A673 (cell line): ENCODE measurements at places on chromosomes 5 and 9.

- H3K27me3 ChIP-seq: no peaks in the 10 kb centered on the region
- H3K27ac ChIP-seq: no peak overlapping the region
- H3K4me3 ChIP-seq: no peak overlapping the region
- no peaks in the 10 kb centered on the region for H3K4me1 ChIP-seq
- no peak for DNase-seq
Observed at GRCh38 chr5:133825631-133826289, 142.7 kb downstream of the C5orf15 start.

- no peak overlapping the region for H3K4me3 ChIP-seq
- no peak overlapping the region for H3K27ac ChIP-seq
- H3K36me3 ChIP-seq: no peaks in the 10 kb centered on the region
- DNase-seq: no peak
- H3K27me3 ChIP-seq: no peaks in the 10 kb centered on the region
Observed at GRCh38 chr5:39414426-39414825, 10.4 kb downstream of the DAB2 start.

- H3K4me1 ChIP-seq: no peaks in the 10 kb centered on the region
- no peaks in the 10 kb centered on the region for H3K36me3 ChIP-seq
- H3K27me3 ChIP-seq: no peaks in the 10 kb centered on the region
- no peak overlapping the region for H3K4me3 ChIP-seq
- no peak overlapping the region for H3K27ac ChIP-seq
Observed at GRCh38 chr5:154329062-154329461, 116.7 kb upstream of the SAP30L start.

GRCh38 chr9:113973963-113974413 lies 97.9 kb downstream of the ZNF618 start:
- H3K27me3 ChIP-seq: no peaks in the 10 kb centered on the region
- H3K4me3 ChIP-seq: no peak overlapping the region
- DNase-seq: no peak
- H3K36me3 ChIP-seq: peaks cover 11% of the 10 kb centered on the region

- no peak for DNase-seq
- H3K4me1 ChIP-seq: no peaks in the 10 kb centered on the region
- no peaks in the 10 kb centered on the region for H3K36me3 ChIP-seq
- no peak overlapping the region for H3K27ac ChIP-seq
- H3K27me3 ChIP-seq: no peaks in the 10 kb centered on the region
- H3K4me3 ChIP-seq: no peak overlapping the region
Observed at GRCh38 chr9:38375572-38375963, 16.9 kb upstream of the ALDH1B1 start.

DNA sequence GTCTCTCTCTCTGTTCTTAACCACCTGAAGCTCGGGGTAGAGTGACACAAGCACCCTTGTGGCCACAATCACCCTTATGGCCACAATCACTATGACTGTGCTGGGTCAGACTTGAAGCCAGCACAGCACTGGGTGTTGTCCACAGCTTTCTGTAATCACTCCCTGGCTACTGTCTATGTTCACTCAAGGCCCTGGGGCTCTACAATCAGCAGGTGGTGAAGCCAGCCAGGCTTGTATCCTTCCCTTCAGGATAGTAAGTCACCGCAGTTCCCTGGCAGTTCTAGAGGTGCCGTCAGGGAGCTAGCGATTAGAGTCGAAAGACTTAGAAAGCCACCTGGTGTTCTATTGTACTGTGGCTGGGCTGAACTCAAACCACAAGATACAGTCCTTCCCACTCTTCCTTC lies 44.2 kb downstream of the GDA start:
- no peak overlapping the region for H3K4me3 ChIP-seq
- H3K4me1 ChIP-seq: no peaks in the 10 kb centered on the region
- H3K27me3 ChIP-seq: no peaks in the 10 kb centered on the region
- DNase-seq: peak; percentile 5
- H3K36me3 ChIP-seq: no peaks in the 10 kb centered on the region
- no peak overlapping the region for H3K27ac ChIP-seq

DNA sequence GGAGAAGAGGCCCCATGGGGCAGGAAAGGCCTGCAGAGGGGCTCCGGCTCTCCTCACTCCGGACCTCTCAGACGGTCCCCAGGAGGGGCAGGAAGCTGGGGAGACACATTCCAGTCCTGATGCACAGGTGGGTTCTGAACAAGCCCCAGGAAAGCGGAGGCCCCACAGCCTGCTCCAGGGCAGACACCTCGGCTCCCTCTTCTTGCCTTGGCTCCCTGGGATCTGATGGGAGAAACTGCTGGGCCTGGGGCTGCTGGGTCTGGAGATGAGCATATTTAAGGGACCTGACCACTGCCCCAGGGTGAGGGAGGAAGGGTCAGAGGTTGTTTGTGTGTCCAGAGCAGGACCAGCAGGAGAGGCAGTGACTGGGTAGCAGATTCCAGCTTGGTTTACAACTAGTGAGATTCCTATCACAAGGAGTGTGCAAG lies 1.2 kb downstream of the CORO2A start:
- no peak for DNase-seq
- no peak overlapping the region for H3K27ac ChIP-seq
- H3K4me3 ChIP-seq: no peak overlapping the region
- no peaks in the 10 kb centered on the region for H3K36me3 ChIP-seq

DNA sequence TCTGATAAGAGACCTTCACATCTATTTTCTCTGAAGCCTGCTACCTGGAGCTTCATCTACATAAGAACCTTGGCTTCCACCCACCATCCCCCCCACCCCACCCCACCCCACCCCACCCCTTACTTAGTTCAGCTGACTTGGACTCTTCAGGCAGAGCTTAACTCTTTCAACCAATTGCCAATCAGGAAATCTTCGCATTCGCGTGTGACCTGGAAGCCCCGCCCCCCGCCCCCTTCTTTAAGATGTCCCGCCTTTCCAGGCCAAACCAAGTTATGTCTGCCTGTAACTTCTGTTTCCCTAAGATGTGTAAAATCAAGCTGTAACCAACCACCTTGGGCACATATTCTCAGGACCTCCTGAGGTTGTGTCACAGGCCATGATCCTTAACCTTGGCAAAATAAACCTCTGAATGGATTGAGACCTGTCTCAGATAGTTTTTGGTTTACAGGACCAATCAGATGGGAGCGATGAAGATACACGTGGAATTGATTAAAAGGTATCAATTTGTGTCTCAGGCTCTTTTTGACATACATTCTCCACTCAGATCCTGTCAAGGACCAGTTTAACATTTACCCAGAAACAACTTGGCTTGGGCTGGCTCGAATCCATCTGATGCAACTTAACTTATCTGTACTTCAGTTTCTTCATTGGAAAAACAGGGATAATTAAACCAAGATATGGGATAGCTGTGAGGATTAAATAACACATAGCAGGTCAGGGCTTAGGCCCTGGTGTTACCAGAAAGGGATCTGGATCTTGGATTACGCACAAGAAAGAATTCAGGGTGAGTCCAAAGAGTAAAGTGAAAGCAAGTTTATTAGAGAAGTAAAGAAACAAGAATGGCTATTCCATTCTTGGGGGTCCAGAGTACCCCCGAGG lies 43.6 kb downstream of the GALNT12 start:
- no peak overlapping the region for H3K4me3 ChIP-seq
- H3K27ac ChIP-seq: no peak overlapping the region
- no peaks in the 10 kb centered on the region for H3K36me3 ChIP-seq
- no peak for DNase-seq
- H3K4me1 ChIP-seq: no peaks in the 10 kb centered on the region

GRCh38 chr9:94779031-94779430 lies 52.5 kb downstream of the AOPEP start:
- peaks cover 12% of the 10 kb centered on the region for H3K4me1 ChIP-seq
- no peaks in the 10 kb centered on the region for H3K27me3 ChIP-seq

DNA sequence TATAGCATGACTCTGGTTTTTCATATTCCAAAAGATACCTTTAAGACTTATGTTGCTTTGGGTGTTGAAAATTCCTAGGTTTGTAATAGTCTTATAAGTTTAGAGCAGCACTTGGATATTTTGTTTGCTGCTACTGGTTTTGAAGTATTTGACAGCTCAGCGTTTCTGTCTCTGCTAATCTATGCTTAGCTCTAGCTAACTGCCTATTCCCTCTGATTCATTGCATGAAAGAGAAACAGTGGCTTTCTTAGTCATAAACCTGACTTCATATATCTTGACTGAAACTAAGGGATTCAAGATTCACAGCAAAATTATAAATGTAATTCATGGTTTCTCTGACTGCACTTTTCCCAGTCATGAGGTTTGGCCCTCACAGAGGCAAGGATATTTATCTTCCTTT lies 35.6 kb upstream of the ANXA1 start:
- no peak for DNase-seq
- no peaks in the 10 kb centered on the region for H3K27me3 ChIP-seq
- H3K27ac ChIP-seq: no peak overlapping the region

- no peak overlapping the region for H3K27ac ChIP-seq
- DNase-seq: no peak
- peaks cover 6% of the 10 kb centered on the region for H3K36me3 ChIP-seq
- H3K4me1 ChIP-seq: peaks cover 38% of the 10 kb centered on the region
Observed at GRCh38 chr5:80243567-80243966, 12.3 kb downstream of the SERINC5 start.

DNA sequence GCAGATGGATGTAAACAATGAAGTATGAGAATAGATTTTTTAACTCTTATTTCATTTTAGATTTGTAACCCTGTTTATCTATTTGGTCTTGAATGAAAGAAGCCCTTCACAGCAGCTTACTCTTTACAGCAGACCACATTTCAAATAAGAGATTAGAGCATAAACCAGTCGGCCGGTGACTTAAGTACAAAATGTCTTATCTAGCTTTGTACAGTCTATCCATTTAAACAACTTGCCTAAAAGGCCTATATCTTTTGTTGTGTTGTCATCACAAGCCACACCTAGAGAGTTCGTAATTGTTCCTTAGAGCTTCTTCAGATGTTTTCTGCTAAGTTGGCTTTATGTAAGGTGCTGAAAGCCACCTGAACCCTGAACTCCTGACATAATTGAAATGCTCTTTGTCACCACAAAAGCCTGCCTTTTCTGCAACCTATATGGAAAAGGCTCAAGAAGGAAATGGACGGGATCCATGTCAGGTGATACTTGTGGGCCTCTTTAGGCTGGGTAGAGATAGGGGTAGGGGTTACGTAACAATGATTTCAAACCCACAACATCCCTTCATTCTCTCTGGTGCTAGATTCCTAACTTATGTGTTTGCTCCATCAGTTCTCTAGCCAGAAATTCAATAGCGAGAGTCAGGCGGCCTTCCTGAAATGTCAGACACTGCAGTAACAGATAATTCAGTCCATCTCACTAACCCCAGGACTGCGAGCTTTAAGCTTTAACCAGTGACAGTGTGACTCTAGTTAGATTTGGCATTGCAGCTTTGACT lies 162.5 kb downstream of the CD180 start:
- no peak for DNase-seq
- no peak overlapping the region for H3K4me3 ChIP-seq
- no peaks in the 10 kb centered on the region for H3K36me3 ChIP-seq
- H3K4me1 ChIP-seq: no peaks in the 10 kb centered on the region
- H3K27me3 ChIP-seq: no peaks in the 10 kb centered on the region

GRCh38 chr5:20832204-20833080 lies 844.4 kb upstream of the CDH18 start:
- no peaks in the 10 kb centered on the region for H3K36me3 ChIP-seq
- H3K4me1 ChIP-seq: no peaks in the 10 kb centered on the region
- no peak overlapping the region for H3K27ac ChIP-seq

- H3K27me3 ChIP-seq: no peaks in the 10 kb centered on the region
- H3K36me3 ChIP-seq: no peaks in the 10 kb centered on the region
- no peak overlapping the region for H3K27ac ChIP-seq
- H3K4me1 ChIP-seq: peaks cover 6% of the 10 kb centered on the region
- DNase-seq: no peak
- no peak overlapping the region for H3K4me3 ChIP-seq
Observed at GRCh38 chr5:10532421-10532820, 31.4 kb upstream of the ANKRD33B start.

- H3K27me3 ChIP-seq: peaks cover 21% of the 10 kb centered on the region
- H3K36me3 ChIP-seq: no peaks in the 10 kb centered on the region
- no peak overlapping the region for H3K27ac ChIP-seq
- peak; percentile 48 for DNase-seq
- H3K4me3 ChIP-seq: no peak overlapping the region
Observed at GRCh38 chr5:33423018-33423630, 17.6 kb upstream of the TARS1 start.

- no peak overlapping the region for H3K27ac ChIP-seq
- DNase-seq: no peak
- H3K27me3 ChIP-seq: peaks cover 47% of the 10 kb centered on the region
- H3K4me1 ChIP-seq: no peaks in the 10 kb centered on the region
- no peak overlapping the region for H3K4me3 ChIP-seq
Observed at GRCh38 chr5:169009123-169009522, 291.8 kb downstream of the SLIT3 start.

GRCh38 chr9:124180557-124180956 lies 77.2 kb upstream of the NEK6 start:
- no peaks in the 10 kb centered on the region for H3K4me1 ChIP-seq
- H3K27ac ChIP-seq: no peak overlapping the region
- no peaks in the 10 kb centered on the region for H3K36me3 ChIP-seq
- no peak overlapping the region for H3K4me3 ChIP-seq
- H3K27me3 ChIP-seq: peaks cover 56% of the 10 kb centered on the region

GRCh38 chr5:140588311-140589070 lies 23.9 kb downstream of the SLC35A4 start:
- H3K4me3 ChIP-seq: no peak overlapping the region
- no peak for DNase-seq
- H3K36me3 ChIP-seq: no peaks in the 10 kb centered on the region
- H3K27me3 ChIP-seq: no peaks in the 10 kb centered on the region

DNA sequence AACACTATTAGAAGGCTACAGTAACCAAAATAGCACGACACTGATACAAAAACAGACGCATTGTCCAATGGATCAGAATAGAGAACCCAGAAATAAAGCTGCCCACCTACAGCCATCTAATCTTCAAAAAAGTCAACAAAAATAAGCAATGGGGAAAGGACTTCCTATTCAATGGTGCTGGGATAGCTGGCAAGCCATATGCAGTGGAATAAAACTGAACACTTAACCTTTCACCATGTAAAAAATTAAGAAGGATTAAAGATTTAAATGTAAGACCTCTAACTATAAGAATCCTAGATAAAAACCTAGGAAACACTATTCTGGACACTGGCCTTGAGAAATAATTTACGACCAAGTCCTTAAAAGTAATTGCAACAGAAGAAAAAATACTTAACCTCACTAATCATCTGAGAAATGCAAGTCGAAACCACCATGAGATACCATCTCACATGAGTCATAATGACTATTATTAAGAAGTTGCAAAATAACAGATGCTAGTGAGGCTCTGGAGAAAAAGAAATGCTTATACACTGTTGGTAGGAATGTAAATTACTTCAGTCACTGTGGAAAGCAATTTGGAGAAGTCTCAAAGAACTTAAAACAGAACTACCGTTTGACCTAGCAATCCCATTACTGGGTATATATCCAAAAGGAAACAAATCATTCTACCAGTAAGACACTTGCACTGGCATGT lies 203.3 kb upstream of the CDH9 start:
- H3K27ac ChIP-seq: no peak overlapping the region
- H3K27me3 ChIP-seq: no peaks in the 10 kb centered on the region
- H3K4me1 ChIP-seq: no peaks in the 10 kb centered on the region

- H3K4me3 ChIP-seq: no peak overlapping the region
- H3K27me3 ChIP-seq: no peaks in the 10 kb centered on the region
- no peak for DNase-seq
- H3K4me1 ChIP-seq: peaks cover 6% of the 10 kb centered on the region
- H3K27ac ChIP-seq: no peak overlapping the region
- no peaks in the 10 kb centered on the region for H3K36me3 ChIP-seq
Observed at GRCh38 chr9:37905776-37906175, 1.8 kb upstream of the SLC25A51 start.

- H3K27me3 ChIP-seq: no peaks in the 10 kb centered on the region
- H3K27ac ChIP-seq: no peak overlapping the region
- H3K36me3 ChIP-seq: no peaks in the 10 kb centered on the region
- H3K4me3 ChIP-seq: no peak overlapping the region
- no peak for DNase-seq
- H3K4me1 ChIP-seq: peaks cover 18% of the 10 kb centered on the region
Observed at GRCh38 chr5:91777671-91778070, 394.6 kb upstream of the ARRDC3 start.

GRCh38 chr5:77102549-77102948 lies 15.5 kb upstream of the ZBED3 start:
- H3K27ac ChIP-seq: no peak overlapping the region
- no peaks in the 10 kb centered on the region for H3K4me1 ChIP-seq
- DNase-seq: no peak
- H3K4me3 ChIP-seq: no peak overlapping the region
